CD4-positive, alpha-beta T cell treated with Interleukin-6 for 4 hours (primary cell): ENCODE measurements at places on chromosomes 16 and 17.

- DNase-seq, result no peak
Observed at GRCh38 chr16:23310744-23311143, 8.6 kb downstream of the SCNN1B start.

GRCh38 chr16:81740169-81740568 lies 38.9 kb upstream of the PLCG2 start:
- DNase-seq, result no peak

- DNase-seq, result no peak
Observed at GRCh38 chr17:5902181-5903140, 167.7 kb upstream of the WSCD1 start.

DNA sequence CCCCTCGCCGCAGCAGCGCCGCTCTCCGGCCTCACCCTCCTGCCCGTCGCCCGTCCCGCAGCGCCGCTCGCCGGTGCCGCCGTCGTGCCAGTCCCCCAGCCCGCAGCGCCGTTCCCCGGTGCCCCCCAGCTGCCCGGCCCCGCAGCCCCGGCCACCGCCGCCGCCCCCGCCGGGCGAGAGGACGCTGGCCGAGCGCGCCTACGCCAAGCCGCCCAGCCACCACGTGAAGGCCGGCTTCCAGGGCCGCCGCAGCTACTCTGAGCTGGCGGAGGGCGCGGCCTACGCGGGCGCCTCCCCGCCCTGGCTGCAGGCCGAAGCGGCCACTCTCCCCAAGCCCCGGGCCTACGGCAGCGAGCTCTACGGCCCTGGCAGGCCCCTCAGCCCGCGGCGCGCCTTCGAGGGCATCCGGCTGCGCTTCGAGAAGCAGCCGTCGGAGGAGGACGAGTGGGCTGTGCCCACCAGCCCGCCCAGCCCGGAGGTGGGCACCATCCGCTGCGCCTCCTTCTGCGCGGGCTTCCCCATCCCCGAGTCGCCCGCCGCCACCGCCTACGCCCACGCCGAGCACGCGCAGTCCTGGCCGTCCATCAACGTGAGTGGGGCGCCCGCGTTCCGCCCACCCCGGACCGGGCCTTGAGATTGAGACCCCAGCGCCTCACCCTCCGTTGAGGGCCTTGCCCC lies 15.0 kb downstream of the TBKBP1 start:
- DNase-seq, result no peak

- DNase-seq, result no peak
Observed at GRCh38 chr16:68387301-68387700, 61.0 kb downstream of the SMPD3 start.

GRCh38 chr16:54326266-54326662 lies 39.7 kb upstream of the IRX3 start:
- DNase-seq, result no peak

GRCh38 chr17:46200197-46200596 lies 7.0 kb upstream of the KANSL1 start:
- DNase-seq, result no peak

DNA sequence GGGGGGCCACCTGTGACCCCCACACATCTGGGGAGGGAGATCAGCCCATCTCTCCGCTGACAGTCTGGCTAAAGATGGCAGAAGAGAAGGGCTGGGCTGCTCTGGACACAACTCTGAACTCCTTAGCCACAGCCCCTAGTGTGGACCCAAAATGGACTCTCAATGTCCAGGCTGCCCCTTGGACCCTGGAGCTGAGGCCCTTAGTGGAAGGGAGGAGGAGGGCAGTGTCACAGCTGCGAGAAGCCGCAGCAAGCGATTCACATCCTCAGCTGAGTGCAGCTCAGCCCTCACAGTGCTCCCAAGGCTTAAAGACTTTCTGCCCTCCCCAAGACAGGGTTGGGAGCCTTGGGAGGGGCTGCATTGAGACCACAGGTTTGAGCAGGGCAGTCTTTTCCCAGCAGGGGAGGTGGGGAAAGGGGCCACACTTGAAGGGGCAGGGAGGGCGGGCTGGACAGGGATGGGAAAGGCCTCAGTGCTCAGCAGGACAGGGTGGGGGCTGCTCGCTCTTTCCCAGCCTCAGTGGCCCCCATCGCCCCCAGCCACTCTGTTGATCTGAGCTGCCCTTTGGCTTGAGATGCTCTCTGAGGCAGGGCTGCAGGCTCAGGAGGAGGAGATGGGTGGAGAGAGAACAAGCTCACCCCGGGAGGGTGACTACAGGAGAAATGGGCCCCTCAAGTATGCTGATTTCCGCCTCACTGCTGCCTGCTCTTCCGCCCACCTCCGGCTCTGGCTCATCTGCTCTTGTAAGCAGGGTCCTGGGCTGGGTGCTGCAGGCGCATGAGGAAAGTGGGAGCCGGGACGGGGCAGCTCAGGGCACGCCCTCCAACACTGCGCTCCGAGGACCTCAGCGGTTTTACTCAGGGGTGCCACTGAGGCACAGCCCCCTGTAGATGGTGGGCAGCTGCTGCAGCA lies 50.9 kb upstream of the MTSS2 start:
- peak; percentile 34 for DNase-seq

DNA sequence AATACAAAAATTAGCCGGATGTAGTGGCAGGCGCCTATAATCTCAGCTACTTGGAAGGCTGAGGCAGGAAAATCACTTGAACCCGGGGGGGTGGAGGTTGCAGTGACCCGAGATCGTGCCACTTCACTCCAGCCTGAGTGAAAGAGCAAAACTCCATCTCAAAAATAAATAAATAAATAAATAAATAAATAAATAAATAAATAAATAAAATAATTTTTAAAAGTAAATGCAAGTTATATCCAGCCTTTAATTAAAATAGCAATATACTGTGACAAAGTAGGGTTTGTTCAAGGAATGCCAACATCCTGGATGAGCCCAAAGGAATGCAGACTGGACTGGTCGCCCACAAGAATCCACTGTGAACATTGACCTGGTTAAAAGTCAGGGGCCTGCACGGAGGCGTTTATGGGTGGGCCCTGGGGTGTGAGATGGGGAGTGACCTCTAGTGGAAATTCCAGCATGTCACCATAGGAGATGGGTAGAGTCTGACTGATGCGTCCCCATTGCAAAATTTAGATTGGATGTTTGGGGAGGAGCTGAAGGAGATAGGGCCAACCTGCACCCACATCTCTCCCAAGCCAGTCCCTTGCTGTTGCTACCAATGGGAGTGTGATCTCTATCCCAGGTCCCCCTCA lies 9.7 kb upstream of the PIK3R5 start:
- no peak for DNase-seq
